Substantia nigra (tissue), 51 donors: ENCODE measurements at places on chromosomes 1 and 21.

GRCh38 chr1:69794831-69795230, 227.1 kb downstream of the LRRC7 start:
- DNase-seq, result no peak

DNA sequence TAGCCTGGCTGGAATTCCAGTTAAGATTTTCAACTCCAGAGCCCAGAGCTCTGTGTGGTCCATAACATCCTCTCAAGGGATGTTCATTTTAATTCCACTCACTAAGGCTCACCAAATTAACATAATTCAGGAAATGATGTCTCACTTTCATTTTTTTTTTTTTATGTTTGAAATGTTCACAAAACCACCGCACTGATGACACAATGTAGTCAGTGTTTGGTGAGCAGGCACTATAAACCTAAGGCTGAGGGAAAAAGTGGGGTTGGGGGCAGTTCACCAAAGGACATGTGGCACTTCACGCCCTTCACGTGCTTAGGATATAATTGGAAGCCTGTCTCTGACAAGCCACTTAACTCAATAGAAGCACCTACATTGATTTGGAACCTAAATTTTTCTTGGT, 177.3 kb upstream of the CAMK1G start:
- no peak for DNase-seq

DNA sequence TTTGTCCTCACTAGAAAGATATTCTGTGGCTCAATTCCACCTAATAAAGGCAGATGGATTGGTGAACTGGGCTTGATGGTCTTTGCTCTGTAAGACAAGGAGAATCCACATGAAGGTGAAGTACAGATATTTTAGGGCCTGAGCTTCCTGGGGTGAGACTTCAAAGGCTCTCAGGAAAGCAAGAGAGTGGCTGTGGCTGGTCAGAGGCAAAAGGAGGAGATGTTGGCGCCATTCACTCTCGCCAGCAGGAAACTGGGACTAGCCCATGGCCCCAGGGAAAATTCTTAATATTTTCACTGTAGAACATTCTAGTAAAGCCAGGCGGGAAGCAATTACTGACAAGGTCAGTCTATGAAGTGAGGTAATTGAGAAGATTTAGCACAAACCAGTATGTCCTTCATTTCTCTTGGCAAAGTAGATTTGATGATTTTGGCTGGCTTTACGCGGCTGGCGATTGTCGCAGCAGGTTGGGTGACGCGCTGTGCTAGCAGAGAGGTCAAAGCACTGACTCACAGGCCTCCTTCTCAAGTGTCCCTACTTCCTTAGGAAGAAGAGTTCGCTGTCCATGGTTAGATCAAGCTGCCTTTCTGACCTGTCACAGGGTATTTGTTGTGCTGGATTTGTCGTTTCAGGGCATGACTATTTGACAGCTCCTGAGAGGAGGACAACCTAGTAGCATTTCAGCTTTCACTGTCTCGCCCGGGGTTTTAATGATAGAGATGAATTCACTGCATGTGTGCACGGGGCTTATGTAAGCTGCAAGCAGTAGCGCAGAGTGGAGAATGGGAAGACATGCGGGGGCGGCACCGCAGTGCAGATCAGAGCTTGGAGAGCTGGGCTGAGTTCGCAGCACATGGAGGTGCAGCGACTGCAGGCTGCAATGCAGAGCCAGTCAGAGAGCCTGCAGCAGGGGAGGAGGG, 32.7 kb downstream of the XCL1 start:
- DNase-seq, result no peak

GRCh38 chr1:31062867-31063380, 2.6 kb downstream of the PUM1 start:
- no peak for DNase-seq

DNA sequence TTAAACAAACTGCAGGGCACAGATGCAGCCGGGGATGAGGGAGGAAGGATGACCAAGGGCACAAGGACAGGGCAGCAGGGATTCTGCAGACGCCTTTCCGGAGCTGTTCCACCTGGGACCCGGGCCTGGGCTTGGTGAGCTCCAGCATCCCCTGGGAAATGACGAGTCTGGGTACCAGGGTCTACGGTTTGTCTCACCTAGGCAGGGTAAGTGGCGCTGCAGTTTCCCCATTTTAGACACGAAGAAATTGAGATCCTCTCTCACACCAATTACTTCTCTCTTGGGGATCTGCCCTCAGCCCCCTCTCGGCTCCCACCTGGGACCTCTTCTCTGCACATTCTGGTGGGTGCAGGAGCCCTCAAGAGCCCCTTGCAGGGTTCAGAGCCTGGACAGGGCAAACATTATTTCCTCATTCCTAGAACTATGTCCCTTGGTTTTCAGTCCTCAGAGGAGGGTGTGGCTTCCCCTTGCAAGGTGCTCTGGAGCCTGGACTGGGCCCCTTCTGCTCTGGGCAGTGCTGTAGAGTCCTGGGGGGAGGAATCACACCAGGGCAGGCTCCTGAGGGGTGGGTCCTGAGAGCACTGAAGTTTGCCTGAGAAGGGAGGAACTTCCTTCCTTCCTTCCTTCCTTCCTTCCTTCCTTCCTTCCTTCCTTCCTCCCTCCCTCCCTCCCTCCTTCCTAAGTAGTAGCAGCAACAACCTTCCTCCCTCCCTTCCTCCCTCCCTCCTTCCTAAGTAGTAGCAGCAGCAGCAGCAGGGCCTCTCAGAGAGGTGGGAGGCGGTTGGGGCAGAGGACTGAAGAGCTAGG, 16.0 kb downstream of the RAP1GAP start:
- no peak for DNase-seq

GRCh38 chr1:194919146-194919545, 1689.1 kb downstream of the KCNT2 start:
- no peak for DNase-seq

- DNase-seq, result peak; percentile 57
These were observed 109.9 kb downstream of the GALNT2 start for GRCh38 chr1:230176871-230177411.

- DNase-seq, result no peak
These were observed 188.7 kb downstream of the GIPC2 start for GRCh38 chr1:78234496-78234895.

DNA sequence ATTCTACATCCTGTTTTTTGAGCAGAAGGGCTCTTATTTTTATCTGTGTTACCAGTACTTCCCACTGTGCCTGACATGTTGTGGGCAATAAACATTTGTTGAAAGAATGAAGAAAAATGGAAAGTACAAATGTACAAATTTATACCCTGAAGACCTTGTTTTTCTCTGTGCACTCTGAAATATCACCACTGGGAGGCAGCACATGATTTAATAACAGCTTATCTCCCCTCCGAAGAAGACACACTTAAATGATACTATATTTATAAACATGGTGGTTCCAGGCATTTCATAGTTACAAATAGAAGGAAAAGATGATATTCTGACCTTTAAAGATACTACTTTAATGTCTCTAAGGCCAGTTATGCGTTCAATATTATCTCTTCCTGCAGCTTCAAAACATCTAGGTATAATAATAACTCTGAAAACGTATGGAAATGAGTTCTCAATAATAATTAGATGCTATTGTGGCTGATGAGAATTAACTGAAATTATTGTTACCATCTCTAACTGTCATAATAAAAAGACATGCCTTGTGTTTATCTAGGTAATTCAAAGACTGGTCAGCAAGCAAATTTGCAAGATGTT, 12.8 kb downstream of the DYNLT5 start:
- no peak for DNase-seq

DNA sequence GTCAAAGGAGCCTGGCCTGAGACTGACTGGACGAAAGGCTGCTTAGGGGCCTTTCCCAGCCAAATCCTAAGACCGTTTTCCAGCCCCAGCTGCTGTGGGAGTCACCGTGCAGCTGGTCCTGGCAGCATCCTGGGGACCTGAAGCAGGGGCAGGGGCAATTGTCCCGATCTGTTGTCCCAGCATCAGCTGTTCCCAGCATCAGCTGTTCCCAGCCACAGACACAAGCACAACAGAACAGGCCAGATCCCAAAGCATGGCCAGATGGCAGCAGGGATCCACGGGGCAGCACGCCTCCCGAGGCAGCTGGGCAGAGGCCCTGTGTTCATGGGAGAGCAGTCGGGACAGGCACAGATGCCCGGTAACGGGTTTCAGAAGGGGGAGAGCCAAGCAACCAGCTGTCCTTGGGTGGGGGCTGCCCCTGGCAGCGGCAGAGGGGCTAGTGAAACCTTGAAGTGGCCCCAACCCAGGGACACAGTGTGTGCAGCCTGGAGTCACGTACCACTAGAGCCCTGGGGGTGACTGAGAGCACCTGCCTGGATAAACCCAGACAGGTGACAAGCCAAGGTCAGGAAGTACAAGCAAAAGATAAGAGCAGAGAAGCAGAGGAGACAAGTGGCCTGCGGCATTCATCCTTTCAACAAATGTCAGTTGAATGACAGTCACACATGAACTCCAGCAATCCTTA, 13.3 kb downstream of the CELA2B start:
- DNase-seq, result peak; percentile 31

GRCh38 chr1:188594542-188595235, 1765.9 kb downstream of the PLA2G4A start:
- no peak for DNase-seq

DNA sequence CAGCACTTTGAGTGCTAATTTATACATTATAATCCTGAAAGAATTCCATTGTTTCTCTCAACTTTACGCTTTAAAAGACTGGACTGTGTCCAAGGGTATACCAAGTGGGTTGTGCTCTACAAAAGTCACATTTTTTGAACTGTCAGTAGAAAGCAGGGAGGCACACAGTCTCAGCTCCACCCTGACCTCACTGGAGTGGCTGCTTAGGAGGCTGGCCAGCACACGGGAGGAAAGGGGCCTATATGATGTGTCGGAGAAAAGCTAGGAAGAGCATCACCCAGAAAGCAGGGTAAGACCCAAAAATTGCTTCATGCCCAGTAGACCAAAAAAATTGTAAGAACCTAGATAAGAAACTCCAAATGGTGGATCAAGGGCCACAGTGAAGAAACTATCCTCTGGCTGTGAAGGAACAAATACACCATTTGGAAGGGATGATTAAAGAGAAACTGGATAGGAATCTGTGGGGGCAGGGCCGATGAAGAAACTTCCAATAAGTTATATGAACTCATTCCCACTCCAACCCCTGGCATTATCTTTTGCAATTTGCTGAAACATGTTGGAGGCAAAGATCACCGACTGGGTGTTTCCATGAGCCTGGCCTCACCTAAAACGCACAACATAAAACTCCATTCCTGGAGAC, 1.9 kb downstream of the S100A10 start:
- DNase-seq, result no peak

DNA sequence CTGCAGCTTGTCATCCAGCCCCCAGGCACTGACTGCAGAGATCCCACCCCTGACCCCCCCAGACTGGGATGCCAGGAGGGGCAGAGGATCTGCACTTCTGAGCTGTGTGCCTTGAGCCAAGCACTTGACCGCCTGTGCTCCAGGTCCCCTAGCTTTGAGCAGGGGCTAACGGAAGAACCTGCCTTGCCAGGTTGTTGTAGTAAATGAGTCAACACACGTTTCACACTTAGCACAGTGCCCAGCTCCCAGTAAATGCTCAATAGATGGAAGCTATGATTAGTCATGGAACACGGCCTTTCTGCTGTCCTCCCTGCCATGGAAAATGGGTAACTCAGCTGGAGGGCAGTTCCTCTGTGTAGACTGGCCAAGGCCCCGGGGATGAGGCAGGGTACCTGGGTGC, 24.1 kb downstream of the IFFO2 start:
- no peak for DNase-seq

DNA sequence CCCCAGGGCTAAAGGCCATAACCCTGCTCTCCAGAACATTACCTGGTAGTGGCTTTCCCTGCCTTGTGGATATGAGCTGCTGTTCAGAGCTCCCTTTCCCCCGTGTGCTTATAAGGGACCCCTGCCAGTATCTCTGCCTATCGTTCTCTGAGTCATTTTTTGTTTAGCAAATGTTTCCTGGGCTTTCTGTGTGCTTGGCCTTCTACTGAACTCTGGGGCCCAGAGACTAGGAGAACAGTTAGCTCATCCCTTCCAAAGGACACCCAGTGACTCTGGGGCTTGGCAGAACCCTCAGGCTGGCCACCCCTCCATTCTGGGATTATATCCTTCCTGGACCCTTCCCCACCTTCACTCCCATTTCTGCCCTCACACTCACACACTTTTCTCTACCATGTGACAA, 80.8 kb upstream of the POU3F1 start:
- DNase-seq, result no peak

DNA sequence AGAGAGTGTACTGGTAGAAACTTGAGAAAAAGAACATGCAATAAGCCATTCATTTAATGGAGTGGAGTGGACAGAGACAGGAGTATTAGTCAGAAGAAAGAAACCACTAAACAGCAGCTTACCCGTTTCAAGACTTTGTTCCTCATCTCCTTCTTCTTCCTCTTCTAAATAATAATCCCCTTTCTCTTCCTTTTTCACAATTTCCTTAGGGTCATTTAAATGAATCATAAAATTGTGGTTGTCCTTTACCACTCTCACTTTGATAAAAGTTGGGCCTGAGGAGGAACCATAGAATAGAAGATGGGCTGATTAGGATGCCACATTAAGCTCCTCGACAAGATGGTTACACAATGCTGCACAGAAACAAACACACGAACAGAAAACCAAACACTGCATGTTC, 109.6 kb downstream of the WDR3 start:
- no peak for DNase-seq

- no peak for DNase-seq
These were observed 179.6 kb downstream of the DHRS3 start for GRCh38 chr1:12438349-12438924.

GRCh38 chr1:181257117-181257516, 168.6 kb downstream of the IER5 start:
- no peak for DNase-seq

GRCh38 chr1:117696561-117696960, 90.7 kb downstream of the TENT5C start:
- no peak for DNase-seq

- DNase-seq, result no peak
These were observed 72.3 kb downstream of the MPZL1 start for GRCh38 chr1:167794043-167794442.

GRCh38 chr1:163668472-163668871, 346.7 kb downstream of the NUF2 start:
- DNase-seq, result no peak

DNA sequence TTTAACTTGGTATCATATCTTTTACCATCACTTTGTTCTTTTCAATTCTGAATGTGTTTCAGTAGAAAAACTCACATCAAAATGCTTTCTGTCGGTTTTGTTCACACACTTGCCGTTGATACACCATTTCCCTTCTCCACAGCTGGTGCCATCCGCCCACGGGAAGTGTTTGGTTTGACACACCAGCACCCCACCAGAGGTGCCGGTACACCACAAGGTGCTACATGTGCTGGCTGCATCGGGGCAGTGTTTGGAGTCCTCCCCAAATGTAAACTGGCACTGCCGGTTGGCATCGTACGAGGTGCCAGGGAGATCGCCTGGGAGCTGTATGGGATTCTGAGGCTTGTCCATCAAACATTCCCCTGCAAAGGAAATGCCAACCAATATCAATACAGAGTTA, 5.0 kb downstream of the ADAMTS1 start:
- no peak for DNase-seq
